Stomach (tissue), 19 donors: ENCODE measurements at places on chromosomes 11 and 22. TPM values are rescaled to one million over a fixed set of nuclear protein-coding genes. Genes with fewer than 3 reads are reported as not detected.

DNA sequence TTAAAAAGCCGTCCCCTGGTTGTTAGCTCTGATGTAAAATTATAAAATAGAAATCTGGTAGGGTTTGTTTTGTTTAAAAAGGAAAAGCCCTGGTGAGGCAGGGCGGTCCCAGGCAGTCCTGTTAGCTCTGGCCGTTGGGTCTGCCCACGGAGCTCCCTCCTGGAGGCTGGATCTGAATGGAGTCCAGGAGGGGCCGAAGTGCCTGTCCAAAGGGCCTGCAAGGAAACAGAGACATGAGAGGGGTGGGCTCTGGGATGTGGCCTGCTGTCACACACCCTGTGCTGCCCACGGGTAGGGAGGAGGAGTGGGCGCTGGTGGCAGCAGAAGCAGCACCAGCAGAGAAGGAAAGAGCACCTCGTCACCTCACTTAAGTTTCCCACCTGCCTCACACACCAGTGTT, 11.3 kb upstream of the PMM1 start:
- H3K36me3 ChIP-seq, result peaks cover 74% of the 10 kb centered on the region
- no peak overlapping the region for H3K27ac ChIP-seq
- no peak for DNase-seq
- no peaks in the 10 kb centered on the region for H3K27me3 ChIP-seq
- peaks cover 6% of the 10 kb centered on the region for H3K4me1 ChIP-seq
- no peak overlapping the region for H3K4me3 ChIP-seq

DNA sequence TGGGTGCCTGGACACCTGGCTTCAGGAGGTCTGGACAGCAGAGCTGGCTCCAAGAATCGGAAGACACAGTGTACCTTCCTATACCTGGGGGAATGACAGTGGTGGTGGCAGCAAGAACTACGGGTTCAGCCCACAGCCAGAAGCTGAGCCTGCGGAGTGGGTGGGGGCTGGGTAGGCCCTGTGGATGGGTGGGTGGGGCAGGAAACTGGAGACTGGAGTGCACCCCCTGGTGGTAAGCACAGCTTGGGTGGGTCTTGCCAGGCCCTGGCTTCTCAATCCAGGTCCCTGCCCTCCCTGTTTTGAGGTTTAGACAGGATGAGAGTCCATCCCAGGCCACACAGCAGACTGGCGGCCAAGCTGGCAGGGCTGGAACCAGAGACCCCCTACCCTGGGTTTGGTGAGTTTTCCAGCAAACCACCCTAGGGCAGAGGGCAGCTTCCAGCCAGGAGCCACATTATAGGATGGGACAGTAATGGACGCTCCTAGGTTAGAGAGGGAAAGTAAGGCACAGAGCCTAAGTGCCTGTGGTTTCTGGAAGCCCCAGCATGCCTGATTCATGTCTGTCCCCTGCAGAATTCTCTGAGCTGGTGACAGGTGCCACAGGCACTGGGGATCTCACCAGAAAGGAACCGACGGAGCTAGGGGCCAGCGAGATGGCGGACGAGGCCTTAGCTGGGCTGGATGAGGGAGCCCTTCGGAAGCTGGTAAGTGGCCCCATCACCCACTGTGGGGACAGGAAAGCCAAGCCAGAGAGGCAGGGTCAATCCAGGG, 1.7 kb downstream of the SMTN start:
- peak overlapping the region; percentile 96 for H3K27ac ChIP-seq
- DNase-seq, result peak; percentile 92
- H3K4me3 ChIP-seq, result peak overlapping the region; percentile 53
- peaks cover 5% of the 10 kb centered on the region for H3K36me3 ChIP-seq
- peaks cover 82% of the 10 kb centered on the region for H3K4me1 ChIP-seq
- no peaks in the 10 kb centered on the region for H3K27me3 ChIP-seq

DNA sequence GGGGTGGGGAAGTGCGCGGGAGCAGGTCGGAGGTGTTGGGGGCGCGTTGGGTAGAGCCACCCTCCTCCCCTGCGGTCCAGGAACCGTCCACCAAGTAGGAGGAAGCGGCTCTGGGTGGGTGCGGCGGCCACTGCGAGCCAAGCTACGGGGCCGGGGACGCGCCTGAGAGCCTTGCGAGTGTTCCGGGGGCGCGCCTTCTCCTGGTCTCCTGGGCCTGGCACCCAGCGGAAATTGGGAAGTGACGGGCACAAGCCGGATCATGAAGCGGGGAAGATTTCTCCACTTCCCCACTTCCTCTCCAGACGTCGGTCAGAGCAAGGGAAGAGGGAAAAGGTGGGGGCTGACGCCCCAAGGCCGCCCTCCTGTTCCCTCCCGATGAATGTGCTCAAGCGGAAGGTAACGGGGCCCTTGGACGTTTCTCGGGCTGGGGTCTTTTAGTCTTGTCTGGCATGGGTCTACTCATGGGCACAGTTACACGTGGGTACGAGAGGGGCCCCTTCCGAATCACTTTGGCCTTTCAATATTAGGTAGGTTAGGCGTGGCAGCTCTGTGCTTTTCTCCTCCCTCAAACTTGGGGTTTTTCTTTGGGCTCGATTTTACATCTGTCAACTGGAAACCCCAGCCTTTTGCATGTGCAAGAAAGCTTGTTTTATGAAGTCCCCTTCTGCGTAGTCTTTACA, 865 bp downstream of the RBM14 start:
- no peaks in the 10 kb centered on the region for H3K27me3 ChIP-seq
- peak overlapping the region; percentile 90 for H3K4me3 ChIP-seq
- DNase-seq, result no peak
- peaks cover 54% of the 10 kb centered on the region for H3K4me1 ChIP-seq

DNA sequence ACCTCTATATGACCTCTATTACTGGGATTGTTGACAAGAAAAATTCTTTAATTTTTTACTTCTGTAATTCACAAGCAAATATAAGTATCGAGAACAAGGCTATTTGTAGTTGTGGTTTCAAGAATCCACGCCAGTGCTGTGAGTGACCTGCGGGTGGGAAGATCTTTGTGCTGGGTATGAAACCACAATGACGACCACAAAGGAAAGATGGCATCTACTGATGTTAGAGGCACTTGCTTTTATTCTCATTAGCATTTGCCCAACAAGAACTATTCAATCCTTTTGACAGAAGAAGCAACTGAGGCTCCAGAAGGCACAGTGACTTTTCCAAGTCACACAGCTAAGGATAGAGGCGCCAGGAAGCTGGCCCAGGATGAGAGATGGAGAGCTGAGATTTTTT, 1054.9 kb downstream of the TBC1D22A start:
- no peaks in the 10 kb centered on the region for H3K27me3 ChIP-seq
- H3K4me1 ChIP-seq, result no peaks in the 10 kb centered on the region
- H3K4me3 ChIP-seq, result no peak overlapping the region
- H3K27ac ChIP-seq, result no peak overlapping the region
- H3K36me3 ChIP-seq, result no peaks in the 10 kb centered on the region

STIM1 gene
- polyA plus RNA-seq, result 8.7 TPM

GRCh38 chr22:37817705-37818408, 5.3 kb upstream of the GALR3 start:
- peak overlapping the region; percentile 47 for H3K4me3 ChIP-seq
- H3K27me3 ChIP-seq, result peaks cover 51% of the 10 kb centered on the region
- no peak overlapping the region for H3K27ac ChIP-seq

MN1 gene
- polyA plus RNA-seq, result 0.50 TPM

GRCh38 chr22:37806409-37807333, 1.1 kb upstream of the GCAT start:
- DNase-seq, result peak; percentile 38
- H3K27me3 ChIP-seq, result no peaks in the 10 kb centered on the region
- H3K4me3 ChIP-seq, result peak overlapping the region; percentile 56
- peak overlapping the region; percentile 73 for H3K27ac ChIP-seq
- H3K4me1 ChIP-seq, result peaks cover 71% of the 10 kb centered on the region

HTR3A gene
- polyA plus RNA-seq, result 0.30 TPM
